Activated CD4-positive, alpha-beta T cell treated with anti-CD3 and anti-CD28 coated beads, Interleukin-2, amount 50 U/mL, for 16 hours (primary cell): ENCODE measurements at places on chromosomes 12 and 14.

- DNase-seq, result no peak
Observed at GRCh38 chr12:18696971-18697602, 40.7 kb downstream of the PLCZ1 start.

- no peak for DNase-seq
Observed at GRCh38 chr14:76323331-76324050, 52.4 kb upstream of the ESRRB start.

GRCh38 chr12:51071663-51072062 lies 11.7 kb downstream of the CSRNP2 start:
- DNase-seq, result no peak

DNA sequence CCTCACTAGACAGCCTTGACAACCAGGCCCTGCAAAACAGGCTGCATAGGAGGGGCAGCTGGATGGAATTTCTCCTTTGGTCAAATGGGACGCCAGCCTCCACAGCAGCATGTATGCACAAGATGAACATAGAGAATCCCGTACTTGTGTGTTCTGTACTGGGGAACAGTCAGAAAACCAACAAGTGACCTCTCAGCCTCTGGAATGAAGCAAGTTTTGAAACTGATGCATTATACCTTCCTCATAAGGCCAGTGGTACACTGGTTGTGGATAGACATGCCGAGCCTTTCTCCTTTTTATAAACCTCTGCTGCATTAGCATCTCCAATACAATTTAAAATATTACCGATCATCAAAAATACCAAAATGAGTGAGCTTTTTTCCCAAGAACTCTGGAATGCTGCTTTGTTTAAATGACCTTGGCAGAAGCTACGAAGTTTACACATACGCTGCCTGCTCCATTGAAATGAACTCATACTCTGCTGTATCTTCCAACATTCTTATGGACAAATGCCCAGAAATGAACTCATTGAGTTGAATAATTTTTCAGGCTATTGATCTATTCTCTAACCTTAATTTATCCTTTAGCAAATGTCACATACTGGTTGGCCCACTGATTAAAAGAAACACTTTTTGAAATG lies 47.6 kb upstream of the FERMT2 start:
- no peak for DNase-seq

DNA sequence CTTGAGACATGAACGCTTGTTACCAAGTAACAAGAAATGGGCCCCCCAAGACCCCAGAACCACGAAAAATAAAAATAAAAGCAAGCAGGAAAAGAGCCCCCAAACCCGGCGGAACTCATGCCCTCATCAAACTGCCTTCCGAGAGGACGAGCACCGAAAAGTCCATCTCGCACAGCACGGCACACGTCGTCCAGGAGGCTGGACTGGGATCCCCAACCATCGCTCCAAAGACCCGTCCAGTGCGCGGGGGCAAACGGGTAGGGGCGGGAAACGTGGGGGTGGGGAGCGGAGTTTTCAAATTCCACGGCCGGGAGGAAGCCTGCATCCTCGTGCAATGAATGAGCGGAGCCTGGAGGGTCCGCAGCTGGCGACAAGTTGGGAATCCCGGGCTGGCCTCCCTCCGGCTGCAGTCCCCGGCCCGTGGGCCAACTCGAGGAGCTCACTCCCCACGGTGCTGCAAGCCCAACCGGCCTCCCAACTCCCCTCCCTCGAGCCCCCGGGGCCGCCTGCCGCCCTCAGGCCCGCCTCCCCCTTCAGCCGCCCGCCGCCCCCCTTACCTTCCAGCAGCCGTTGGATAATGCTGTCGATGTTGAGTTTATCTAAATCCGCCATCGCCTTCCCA lies 484 bp downstream of the PPP1CC start:
- peak; percentile 17 for DNase-seq

GRCh38 chr12:5220835-5221234 lies 177.2 kb downstream of the KCNA5 start:
- peak; percentile 28 for DNase-seq

DNA sequence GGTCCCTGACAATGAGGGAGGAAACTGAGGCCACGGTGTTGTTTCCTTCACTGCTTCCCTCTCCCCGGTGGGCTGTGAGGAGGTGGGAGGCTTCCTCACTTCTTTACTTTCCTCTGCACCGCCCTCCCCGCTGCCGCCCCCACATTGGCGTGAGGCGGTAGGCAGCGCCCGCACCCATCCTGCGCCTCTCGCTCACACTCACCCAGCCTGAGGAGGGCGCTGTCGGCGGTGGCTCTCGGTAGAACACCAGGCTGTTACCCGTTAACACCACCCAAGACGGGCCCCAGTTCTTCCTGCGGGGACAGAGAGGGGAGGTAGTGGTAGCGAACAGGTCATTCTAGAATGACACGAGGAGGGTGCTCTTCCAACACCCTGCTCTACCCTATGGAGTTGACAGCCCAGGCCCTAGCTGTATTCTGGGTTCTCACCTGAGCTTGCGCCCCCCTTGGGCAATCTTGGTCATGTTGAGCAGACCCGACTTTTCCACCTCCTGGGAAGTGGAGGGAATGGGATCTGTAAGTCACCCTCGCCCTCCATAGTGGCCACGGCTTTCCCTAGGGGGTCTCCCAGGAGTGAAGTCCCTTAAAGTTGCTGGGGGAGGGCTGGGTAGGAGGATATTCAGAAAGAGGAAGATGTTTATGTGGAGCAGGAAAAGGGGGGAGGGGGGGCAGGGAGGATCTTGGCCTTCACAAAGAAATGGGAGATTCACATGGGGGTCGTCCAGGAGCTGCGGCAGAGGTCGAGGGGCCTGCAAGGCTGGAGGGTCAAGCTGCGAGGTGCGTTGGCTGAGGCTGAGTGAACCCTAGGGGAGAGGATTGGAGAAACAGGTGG lies 3.3 kb downstream of the ARHGAP9 start:
- DNase-seq, result peak; percentile 87

GRCh38 chr12:48031135-48031960 lies 27.1 kb upstream of the COL2A1 start:
- no peak for DNase-seq

GRCh38 chr12:122860040-122860853 lies 25.0 kb downstream of the HIP1R start:
- peak; percentile 82 for DNase-seq

- no peak for DNase-seq
Observed at GRCh38 chr12:73124480-73124879, 852.3 kb downstream of the TRHDE start.

GRCh38 chr12:124764451-124764850 lies 99.2 kb downstream of the SCARB1 start:
- peak; percentile 40 for DNase-seq

GRCh38 chr14:106506881-106507305 lies 980.5 kb downstream of the TMEM121 start:
- DNase-seq, result peak; percentile 80

DNA sequence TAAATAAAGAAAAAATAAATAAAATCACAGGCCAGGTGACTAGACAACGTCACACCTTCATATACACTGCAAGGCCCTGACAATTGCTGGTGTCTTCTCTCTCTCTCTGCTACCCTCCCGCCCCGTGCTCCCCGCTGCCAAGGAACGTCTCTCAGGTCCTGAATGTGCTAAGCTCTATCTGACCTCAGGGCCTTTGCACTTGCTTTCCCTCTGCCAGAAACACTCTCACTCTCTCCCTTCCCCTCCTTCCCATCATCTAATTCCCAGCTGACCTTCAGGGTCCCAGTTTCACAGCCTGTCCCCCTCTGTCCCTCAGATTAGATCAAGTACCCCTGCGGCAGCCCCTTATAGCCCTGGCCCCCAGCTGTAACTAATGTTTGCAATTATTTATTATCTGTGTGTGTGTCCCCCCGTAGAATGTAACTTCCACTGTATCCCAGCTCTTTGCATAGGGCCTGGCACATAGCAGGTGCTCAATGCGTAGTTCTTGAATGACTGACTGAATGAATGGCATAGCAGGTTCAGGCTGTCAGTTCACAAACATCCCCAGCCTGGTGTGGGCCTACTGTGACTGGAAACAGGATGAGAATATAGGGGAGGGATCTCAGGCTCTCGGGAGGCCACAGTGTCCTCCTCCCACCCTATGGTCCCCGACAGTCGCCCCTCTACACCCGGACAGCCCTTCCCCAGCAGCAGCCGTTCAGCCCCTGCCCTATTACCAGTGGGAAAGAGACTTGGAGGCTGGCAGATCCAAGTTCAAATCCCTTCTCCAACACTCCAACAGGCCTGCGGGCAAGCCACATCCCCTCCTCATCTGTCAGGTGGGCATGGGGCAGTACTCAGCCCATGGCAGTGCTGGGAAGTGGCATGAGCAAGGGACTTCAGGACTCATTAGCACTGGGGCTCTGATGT lies 6.6 kb downstream of the BEGAIN start:
- DNase-seq, result no peak

- no peak for DNase-seq
Observed at GRCh38 chr14:106619606-106620005, 1093.2 kb downstream of the TMEM121 start.

- no peak for DNase-seq
Observed at GRCh38 chr12:7060353-7060954, at the start of gene C1S. Gene C1S (plus strand): TSS chr12:7060718. CDS start chr12:7061913, 1,195 bp downstream.

DNA sequence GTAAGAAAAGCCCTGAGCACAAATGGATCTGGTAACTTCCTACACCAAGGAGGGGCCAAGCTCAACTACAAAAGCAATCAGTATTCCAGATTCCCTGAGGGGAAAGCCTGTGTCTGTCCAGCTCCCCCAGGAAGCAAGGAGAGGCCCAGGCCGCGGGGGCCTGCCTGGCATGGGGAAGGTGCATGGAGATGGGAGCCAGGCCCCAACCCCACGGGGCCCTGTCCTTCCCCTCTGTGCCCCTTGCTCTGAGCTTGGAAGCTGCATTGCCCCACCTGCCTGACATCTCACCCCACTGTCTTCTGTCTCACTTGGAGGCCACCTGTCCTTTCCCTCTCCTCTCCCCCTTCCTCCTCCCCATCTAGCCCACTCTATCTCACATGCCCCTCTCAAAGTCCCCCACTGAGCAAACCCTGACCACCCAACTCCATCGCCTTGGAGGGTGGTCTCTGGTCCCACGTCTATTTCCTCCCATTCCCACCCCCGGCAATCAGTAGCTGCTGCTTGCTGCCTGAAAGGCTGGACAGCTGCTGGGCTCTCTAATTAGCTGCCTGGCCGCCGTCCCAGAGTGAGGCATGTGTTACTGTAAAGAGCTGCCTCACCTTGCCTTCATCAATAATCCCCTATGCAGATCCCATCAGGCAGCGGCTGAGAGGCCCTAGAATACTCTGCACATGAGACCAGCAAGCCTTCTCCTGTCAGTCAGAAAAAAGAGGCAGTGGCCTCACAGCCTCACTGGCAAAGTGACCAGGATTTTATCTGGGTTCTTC lies 3.4 kb upstream of the TMEM229B start:
- no peak for DNase-seq

GRCh38 chr12:1801303-1801975 lies 18.9 kb upstream of the LRTM2 start:
- DNase-seq, result no peak

GRCh38 chr14:51963286-51963685 lies 26.1 kb upstream of the RTRAF start:
- no peak for DNase-seq
